AG10803 (cell line): ENCODE measurements at places on chromosomes 6 and 20.

DNA sequence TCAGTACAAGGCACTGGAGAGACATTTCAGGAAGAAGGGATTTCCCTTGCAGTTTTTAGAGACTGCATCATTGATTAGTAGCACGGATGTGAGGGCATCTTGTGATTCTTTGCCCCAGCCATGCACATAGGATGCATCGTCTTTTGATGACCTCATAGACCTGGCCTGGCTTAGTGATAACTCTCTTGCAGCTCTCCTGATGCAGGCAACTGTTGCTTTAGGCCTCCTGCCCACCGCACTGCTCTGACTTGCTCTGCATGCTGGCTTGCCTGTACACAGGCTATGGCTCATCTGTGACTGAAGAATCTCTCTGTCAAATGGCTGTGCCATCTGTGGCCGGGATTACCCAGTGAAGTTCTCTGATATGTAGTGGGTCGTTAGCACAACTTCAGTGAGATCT is 207.7 kb upstream of the PTCHD4 start:
- DNase-seq, result no peak

- DNase-seq, result no peak
Observed at GRCh38 chr6:3765415-3765814, 13.9 kb upstream of the PXDC1 start.

- DNase-seq, result no peak
Observed at GRCh38 chr20:25280574-25281535, 33.0 kb downstream of the PYGB start.

GRCh38 chr6:165880686-165881085 is 217.6 kb upstream of the PDE10A start:
- DNase-seq, result peak; percentile 71

DNA sequence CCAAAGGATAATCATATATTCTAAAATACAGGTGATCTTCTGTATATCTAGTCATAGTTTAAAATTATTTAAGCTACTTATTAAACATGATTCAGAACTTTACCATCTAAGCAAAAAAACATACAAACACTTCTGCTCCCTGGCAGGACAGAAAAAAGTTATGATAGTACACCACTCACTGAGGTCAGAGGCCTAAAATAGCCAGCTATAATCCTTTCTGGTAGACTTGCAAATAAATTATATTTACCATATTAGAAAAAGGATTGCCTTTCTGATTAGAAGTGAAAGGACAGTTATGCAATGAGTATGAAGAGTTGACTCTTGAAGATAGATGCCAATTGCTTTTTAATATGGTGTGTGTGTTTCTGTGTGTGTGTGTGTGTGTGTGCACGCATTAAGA is 207.4 kb downstream of the BMP2 start:
- no peak for DNase-seq

GRCh38 chr20:4713401-4713800 is 8.3 kb upstream of the PRND start:
- DNase-seq, result no peak

GRCh38 chr6:168525114-168525513 is 84.1 kb downstream of the SMOC2 start:
- DNase-seq, result no peak

GRCh38 chr6:111565326-111566221 is 40.1 kb downstream of the TRAF3IP2 start:
- DNase-seq, result no peak

- DNase-seq, result peak; percentile 83
Observed at GRCh38 chr20:41057999-41058673, 29.5 kb downstream of the TOP1 start.

GRCh38 chr6:104784884-104785283 is 74.8 kb downstream of the HACE1 start:
- peak; percentile 49 for DNase-seq
